ENCODE measurements at places on chromosomes 2 and 18.
A peak's percentile ranks its signal among the peaks of the same experiment; 100 is the strongest.

- H3K36me3 ChIP-seq, result no peaks in the 10 kb centered on the region
- no peaks in the 10 kb centered on the region for H3K4me1 ChIP-seq
- H3K4me3 ChIP-seq, result no peak overlapping the region
- H3K27me3 ChIP-seq, result no peaks in the 10 kb centered on the region
- no peak for DNase-seq
Observed at GRCh38 chr2:115199966-115200365, 757.5 kb downstream of the DPP10 start.

- no peak overlapping the region for H3K27ac ChIP-seq
- DNase-seq, result no peak
- peaks cover 9% of the 10 kb centered on the region for H3K27me3 ChIP-seq
- no peak overlapping the region for H3K4me3 ChIP-seq
- H3K36me3 ChIP-seq, result peaks cover 26% of the 10 kb centered on the region
- no peaks in the 10 kb centered on the region for H3K4me1 ChIP-seq
Observed at GRCh38 chr2:69945941-69946340, 15.5 kb downstream of the ASPRV1 start.

- no peaks in the 10 kb centered on the region for H3K36me3 ChIP-seq
- no peak overlapping the region for H3K4me3 ChIP-seq
- no peaks in the 10 kb centered on the region for H3K27me3 ChIP-seq
- no peak overlapping the region for H3K27ac ChIP-seq
Observed at GRCh38 chr2:166419616-166419934, 43.8 kb upstream of the SCN9A start.

DNA sequence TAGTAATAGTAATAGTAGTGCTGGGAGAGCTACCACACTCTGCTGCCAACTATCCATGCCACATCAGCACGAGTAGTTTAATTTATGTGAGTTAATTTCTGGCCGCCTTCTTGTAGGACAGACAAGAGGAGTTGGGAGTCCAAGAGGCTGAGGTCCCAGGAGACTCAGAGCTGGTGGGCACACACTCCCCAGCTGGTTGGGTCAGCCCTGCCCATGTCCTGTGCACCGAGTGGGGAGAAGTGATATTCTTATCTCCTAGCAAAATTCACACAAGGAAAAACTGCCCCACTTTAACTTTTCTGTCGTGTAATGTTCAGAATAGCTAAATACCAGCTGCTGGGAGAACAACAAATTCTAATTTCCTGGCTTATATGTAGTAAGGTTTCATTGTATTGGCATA is 15.2 kb upstream of the MAP4K4 start:
- no peaks in the 10 kb centered on the region for H3K27me3 ChIP-seq
- no peaks in the 10 kb centered on the region for H3K36me3 ChIP-seq
- H3K27ac ChIP-seq, result no peak overlapping the region
- no peaks in the 10 kb centered on the region for H3K4me1 ChIP-seq
- DNase-seq, result no peak

- DNase-seq, result no peak
- no peak overlapping the region for H3K4me3 ChIP-seq
- peaks cover 54% of the 10 kb centered on the region for H3K4me1 ChIP-seq
- peak overlapping the region; percentile 84 for H3K27ac ChIP-seq
- no peaks in the 10 kb centered on the region for H3K27me3 ChIP-seq
Observed at GRCh38 chr2:33014268-33014667, 67.5 kb downstream of the LTBP1 start.

DNA sequence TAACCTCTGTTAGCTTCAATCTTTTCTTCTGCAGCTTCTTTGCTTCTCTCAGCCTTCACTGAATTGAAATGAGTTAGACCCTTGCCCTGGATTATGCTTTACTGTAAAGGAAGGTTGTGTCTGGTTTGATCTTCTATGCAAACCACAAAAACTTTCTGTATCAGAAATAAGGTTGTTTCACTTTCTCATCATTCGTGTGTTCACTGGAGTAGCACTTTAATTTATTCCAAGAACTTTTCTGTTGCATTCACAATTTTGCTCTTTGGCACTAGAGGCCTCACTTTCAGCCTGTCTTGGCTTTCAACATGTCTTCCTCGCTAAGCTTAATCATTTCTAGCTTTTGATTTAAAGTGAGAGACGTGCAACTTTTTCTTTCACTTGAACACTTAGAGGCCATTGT is 365.3 kb downstream of the TDRD15 start:
- no peak overlapping the region for H3K4me3 ChIP-seq
- H3K27ac ChIP-seq, result no peak overlapping the region
- H3K27me3 ChIP-seq, result no peaks in the 10 kb centered on the region
- no peaks in the 10 kb centered on the region for H3K4me1 ChIP-seq
- no peak for DNase-seq
- no peaks in the 10 kb centered on the region for H3K36me3 ChIP-seq

DNA sequence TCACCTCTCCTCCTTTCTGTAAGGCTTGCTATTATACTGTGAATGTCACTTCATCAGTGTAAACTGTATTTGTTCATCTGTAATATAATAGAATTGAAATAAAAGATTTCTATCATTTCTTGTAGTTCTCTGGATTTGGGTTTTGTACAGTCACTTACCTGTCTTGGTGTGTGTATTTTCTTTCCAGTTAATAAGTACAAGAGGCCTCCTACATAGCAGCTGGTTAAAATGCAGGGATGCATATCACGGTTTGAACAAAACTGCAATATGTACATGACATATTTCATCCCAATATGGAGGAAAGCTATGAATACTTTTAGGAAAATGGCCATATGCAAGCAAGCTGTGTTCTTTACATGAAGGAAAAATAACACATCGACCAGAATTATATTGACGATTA is 5.4 kb upstream of the STAT1 start:
- H3K27ac ChIP-seq, result no peak overlapping the region
- H3K36me3 ChIP-seq, result no peaks in the 10 kb centered on the region
- peaks cover 25% of the 10 kb centered on the region for H3K4me1 ChIP-seq

- DNase-seq, result no peak
- H3K27me3 ChIP-seq, result no peaks in the 10 kb centered on the region
Observed at GRCh38 chr2:127326289-127326945, 32.5 kb upstream of the ERCC3 start.

DNA sequence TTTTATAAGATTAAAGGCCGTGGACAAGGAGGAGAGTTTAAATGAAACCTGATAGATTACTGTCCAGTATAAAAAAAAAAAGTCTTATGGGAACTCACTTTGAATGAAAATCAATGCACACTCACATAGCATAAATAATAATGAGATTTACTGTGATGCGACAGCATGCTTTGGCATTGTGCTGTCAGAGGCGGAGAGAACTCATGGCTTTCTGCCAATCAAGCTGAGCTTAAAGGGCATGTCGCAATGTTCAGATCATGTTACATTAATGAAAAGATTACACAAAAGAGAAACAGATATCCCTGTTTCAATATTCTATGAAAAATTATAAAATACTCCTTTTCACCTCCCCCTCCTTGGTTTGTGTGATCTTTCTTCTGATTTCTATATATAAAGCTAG is 310.8 kb downstream of the ERBB4 start:
- peaks cover 7% of the 10 kb centered on the region for H3K4me1 ChIP-seq
- no peak overlapping the region for H3K27ac ChIP-seq
- H3K4me3 ChIP-seq, result no peak overlapping the region
- H3K27me3 ChIP-seq, result no peaks in the 10 kb centered on the region
- H3K36me3 ChIP-seq, result no peaks in the 10 kb centered on the region
- no peak for DNase-seq

GRCh38 chr2:226983895-226984749 is 148.3 kb downstream of the RHBDD1 start:
- H3K4me3 ChIP-seq, result no peak overlapping the region
- no peaks in the 10 kb centered on the region for H3K36me3 ChIP-seq

- no peak overlapping the region for H3K27ac ChIP-seq
- H3K27me3 ChIP-seq, result no peaks in the 10 kb centered on the region
- no peak overlapping the region for H3K4me3 ChIP-seq
Observed at GRCh38 chr18:55054021-55054990, 95.0 kb upstream of the CCDC68 start.

DNA sequence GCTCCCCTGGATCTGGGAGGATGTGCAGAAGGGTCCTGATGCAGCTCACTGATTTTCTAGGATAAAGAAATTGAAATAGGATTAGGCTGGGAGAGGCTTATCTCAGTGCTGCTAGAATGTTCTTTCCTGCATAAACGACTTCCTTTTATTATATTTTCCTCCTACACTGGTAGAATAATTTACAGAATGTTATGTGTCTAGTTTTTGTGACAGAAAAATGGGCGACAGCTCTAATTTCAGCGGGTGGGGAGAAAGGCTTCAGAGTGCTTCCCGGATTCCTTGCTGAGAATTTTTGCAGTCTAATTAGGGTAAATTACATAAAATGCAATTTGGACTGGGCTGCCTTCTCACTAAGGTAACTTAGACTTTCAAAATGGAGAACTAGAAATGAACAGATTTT is 66.2 kb downstream of the SKA1 start:
- H3K27me3 ChIP-seq, result no peaks in the 10 kb centered on the region
- no peak overlapping the region for H3K4me3 ChIP-seq
- H3K27ac ChIP-seq, result no peak overlapping the region
- DNase-seq, result no peak
- no peaks in the 10 kb centered on the region for H3K36me3 ChIP-seq
- no peaks in the 10 kb centered on the region for H3K4me1 ChIP-seq

GRCh38 chr2:19124135-19124534 is 234.3 kb downstream of the OSR1 start:
- no peaks in the 10 kb centered on the region for H3K36me3 ChIP-seq
- H3K27me3 ChIP-seq, result no peaks in the 10 kb centered on the region
- H3K27ac ChIP-seq, result no peak overlapping the region

DNA sequence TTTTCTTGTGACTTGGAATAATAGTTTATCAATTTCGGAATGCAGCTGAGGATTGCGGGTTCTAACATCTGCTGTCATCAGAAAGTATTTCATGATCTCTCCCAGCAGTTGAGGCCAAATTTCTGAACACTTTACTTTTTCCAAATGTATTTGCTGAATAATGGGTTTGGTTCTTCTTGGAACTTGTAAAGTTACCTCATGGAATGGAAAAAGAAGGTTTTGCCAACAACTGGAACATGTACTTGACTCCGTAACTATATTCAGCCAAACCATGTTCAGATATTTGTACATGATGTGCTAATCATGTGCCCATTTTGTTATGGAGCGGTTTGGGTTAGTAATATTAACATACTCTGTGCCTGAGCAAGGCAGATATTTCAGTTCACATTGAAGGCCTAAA is 119.6 kb downstream of the LCLAT1 start:
- DNase-seq, result no peak
- peak overlapping the region; percentile 73 for H3K27ac ChIP-seq
- H3K36me3 ChIP-seq, result peaks cover 28% of the 10 kb centered on the region
- no peaks in the 10 kb centered on the region for H3K27me3 ChIP-seq
- H3K4me1 ChIP-seq, result peaks cover 28% of the 10 kb centered on the region
- H3K4me3 ChIP-seq, result peak overlapping the region; percentile 1

- no peaks in the 10 kb centered on the region for H3K36me3 ChIP-seq
- H3K4me3 ChIP-seq, result no peak overlapping the region
- no peak for DNase-seq
- no peak overlapping the region for H3K27ac ChIP-seq
Observed at GRCh38 chr18:30106356-30106755, 936.2 kb downstream of the DSC3 start.

GRCh38 chr2:6826081-6826913 is 39.4 kb downstream of the CMPK2 start:
- H3K27me3 ChIP-seq, result no peaks in the 10 kb centered on the region
- peaks cover 33% of the 10 kb centered on the region for H3K4me1 ChIP-seq
- no peak overlapping the region for H3K27ac ChIP-seq
- no peaks in the 10 kb centered on the region for H3K36me3 ChIP-seq
- DNase-seq, result no peak

DNA sequence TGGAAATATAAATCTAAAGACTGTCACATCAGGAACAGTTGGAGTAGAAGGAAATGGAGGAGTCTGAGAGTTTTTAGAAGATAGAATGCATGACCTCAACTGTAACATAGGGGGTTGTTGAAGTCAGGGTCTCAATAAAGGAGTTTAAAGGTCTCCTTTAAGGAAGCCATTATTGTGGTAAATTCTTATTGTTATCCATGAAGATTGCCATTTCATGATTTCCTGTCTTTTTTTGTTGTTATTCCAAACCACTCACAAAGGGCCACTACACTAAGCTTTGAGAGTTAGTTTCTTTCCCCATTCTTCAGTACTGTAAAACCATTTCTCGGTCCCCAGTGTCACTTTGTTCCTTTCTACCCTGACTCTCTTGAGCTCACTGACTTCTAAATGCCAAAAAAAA is 134.0 kb downstream of the DTNA start:
- H3K4me3 ChIP-seq, result no peak overlapping the region
- H3K36me3 ChIP-seq, result no peaks in the 10 kb centered on the region
- no peaks in the 10 kb centered on the region for H3K27me3 ChIP-seq
- no peak for DNase-seq

DNA sequence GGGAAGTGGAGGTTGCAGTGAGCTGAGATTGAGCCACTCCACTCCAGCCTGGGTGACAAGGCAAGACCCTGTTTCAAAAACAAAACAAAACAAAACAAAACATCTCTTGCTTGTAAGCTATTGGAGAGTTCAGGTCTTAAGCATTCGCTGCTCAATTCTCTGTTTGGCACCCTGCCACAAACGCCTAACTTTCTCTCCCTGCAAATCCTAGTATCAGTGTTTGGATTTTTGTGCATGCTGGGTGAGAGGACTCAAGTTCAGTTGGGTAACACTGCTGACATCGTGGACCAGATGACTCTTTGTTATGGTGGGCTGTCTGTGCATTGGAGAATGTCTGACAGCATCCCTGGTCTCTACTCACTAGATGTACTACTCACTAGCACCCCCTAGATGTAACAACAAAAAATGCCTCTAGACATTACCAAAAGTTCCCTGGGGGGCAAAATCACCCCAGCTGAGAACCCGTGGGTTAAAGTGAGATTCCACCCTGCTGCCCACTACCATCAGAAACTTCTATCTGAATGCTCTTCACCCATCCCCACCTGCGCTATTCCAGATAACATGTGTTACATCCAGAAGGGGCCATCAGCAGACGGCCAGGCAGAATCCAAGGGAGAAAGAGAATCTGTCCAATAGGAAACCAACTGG is 50.9 kb downstream of the CACNB4 start:
- H3K27me3 ChIP-seq, result no peaks in the 10 kb centered on the region
- H3K4me3 ChIP-seq, result no peak overlapping the region
- no peaks in the 10 kb centered on the region for H3K36me3 ChIP-seq
- DNase-seq, result no peak

GRCh38 chr2:234829074-234829455 is 122.8 kb upstream of the SH3BP4 start:
- H3K27ac ChIP-seq, result no peak overlapping the region
- H3K4me1 ChIP-seq, result peaks cover 3% of the 10 kb centered on the region
- no peaks in the 10 kb centered on the region for H3K27me3 ChIP-seq
- H3K4me3 ChIP-seq, result no peak overlapping the region

GRCh38 chr2:122927197-122927596 is 1097.9 kb upstream of the CNTNAP5 start:
- no peaks in the 10 kb centered on the region for H3K4me1 ChIP-seq
- DNase-seq, result no peak
- no peaks in the 10 kb centered on the region for H3K27me3 ChIP-seq
- H3K36me3 ChIP-seq, result no peaks in the 10 kb centered on the region

- H3K4me3 ChIP-seq, result no peak overlapping the region
- H3K36me3 ChIP-seq, result no peaks in the 10 kb centered on the region
- H3K27ac ChIP-seq, result no peak overlapping the region
- no peaks in the 10 kb centered on the region for H3K4me1 ChIP-seq
- no peaks in the 10 kb centered on the region for H3K27me3 ChIP-seq
- DNase-seq, result no peak
Observed at GRCh38 chr2:184452907-184453306, 145.4 kb upstream of the ZNF804A start.

GRCh38 chr2:31238126-31238905 is 4.4 kb downstream of the EHD3 start:
- no peaks in the 10 kb centered on the region for H3K27me3 ChIP-seq
- peak overlapping the region; percentile 91 for H3K27ac ChIP-seq
- peak; percentile 32 for DNase-seq

- H3K4me3 ChIP-seq, result no peak overlapping the region
- no peak overlapping the region for H3K27ac ChIP-seq
- no peaks in the 10 kb centered on the region for H3K27me3 ChIP-seq
Observed at GRCh38 chr2:161004379-161004778, 155.8 kb upstream of the TANK start.
